ENCODE measurements at places on chromosomes 11 and 22.

GRCh38 chr11:119571311-119571710 is 148.3 kb upstream of the THY1 start:
- no peak for DNase-seq

- no peak for DNase-seq
Observed at GRCh38 chr22:41352058-41352457, 29.7 kb upstream of the TEF start.

GRCh38 chr11:12415342-12415966 is 38.1 kb downstream of the PARVA start:
- no peak for DNase-seq

GRCh38 chr11:11422411-11423128 is 69.5 kb upstream of the CSNK2A3 start:
- no peak for DNase-seq

DNA sequence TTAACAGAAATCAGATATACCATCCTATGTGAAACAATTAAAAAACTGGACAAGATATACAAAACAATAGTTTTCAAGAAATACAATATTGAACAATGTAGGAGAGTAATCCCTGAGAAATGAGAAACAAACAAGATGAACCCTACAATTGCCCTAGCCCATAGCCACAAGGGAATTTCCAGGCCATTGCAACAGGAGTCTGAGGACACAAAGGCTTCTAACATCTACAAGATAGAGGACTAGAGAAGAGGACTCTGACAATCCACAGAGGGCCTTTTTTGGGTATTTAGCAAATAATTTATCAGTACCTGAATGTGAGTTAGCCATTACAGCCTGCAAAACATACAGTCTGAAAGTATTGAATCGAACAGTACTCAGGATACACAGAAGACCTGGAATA is 251.7 kb downstream of the GRM5 start:
- DNase-seq: no peak

DNA sequence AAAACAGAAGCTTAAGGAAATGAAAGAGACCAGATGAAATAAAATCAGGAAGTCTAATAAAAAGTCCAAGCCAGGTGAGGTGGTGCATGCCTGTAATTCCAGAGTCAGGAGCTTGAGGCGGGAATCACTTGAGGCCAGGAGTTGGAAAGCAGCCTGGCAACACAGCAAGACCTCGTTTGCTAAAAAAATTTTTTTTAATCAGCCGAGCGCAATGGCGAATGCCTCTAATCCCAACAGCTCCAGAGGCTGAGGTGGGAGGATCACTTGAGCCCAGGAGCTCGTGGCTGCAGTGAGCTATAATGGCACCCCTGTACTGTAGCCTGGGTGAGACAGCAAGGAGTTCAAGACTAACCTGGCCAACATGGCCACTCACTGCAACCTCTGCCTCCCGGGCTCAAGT is 8.0 kb downstream of the RAB6A start:
- no peak for DNase-seq

- DNase-seq: no peak
Observed at GRCh38 chr22:47303161-47303890, 540.9 kb downstream of the TBC1D22A start.

DNA sequence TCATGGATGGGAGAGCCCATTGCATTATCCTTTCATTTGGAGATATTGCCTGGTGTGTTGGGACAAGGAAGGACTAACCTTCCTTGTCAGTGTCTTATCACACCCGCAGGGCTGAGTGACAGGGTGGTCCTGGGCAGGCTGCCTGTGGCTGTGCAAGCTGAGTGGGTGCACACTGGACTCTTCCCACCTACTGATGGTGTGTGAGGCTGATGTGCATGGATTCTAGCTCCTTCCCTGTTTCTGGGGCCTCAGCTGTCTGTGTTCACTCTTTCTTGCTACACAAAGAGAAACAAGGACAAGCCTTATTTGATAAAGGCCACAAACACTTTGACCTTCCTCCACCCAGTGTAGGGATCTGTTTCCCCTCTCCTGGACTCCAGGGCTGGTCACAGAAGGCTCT is 22.0 kb downstream of the TBX1 start:
- DNase-seq: no peak

All from stimulated activated CD8-positive, alpha-beta memory T cell treated with anti-CD3 and anti-CD28 coated beads, Interleukin-4, amount 100 ng/mL, for 1 hour (primary cell).